ENCODE measurements at places on chromosomes 5 and 9.

DNA sequence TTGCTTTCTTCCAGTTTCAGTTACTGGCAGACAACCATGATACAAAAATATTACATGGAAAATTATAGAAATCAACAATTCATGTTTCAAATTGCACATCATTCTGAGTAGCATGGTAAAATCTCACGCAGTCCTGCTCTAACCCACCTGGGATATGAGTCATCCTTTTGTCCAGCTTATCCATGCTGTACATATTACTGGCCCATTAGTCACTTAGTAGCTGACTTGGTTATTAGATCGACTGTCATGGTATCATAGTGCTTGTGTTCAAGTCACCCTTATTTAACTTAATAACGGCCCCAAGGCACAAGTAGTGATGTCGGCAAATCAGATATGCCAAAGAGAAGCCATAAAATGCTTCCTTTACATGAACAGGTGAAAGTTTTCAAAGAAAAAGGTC lies 41.2 kb downstream of the NADK2 start:
- DNase-seq = peak; percentile 55

- peak; percentile 60 for DNase-seq
These were observed 106.7 kb downstream of the SMIM15 start for GRCh38 chr5:61055434-61056006.

GRCh38 chr9:120905315-120906164 lies 21.1 kb downstream of the TRAF1 start:
- DNase-seq = no peak

DNA sequence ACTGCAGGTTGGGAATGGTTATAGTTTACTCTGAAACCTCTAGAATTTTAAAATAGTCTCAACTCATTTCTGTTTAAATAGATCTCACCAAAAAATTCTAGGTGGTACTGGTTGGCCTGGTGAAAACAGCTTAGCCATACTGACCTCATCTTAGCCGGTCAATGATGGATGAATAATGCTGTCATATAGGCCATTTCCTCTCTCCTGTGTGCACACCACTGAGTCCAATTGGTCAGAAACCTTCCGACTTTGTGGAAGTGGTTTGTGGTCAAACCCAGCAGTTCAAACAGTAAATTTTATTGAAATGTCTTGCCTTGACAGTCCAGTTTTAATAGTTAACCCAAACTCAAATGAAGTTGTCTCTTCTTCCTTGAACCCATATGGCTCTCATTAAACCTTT lies 98.6 kb downstream of the GIN1 start:
- peak; percentile 84 for DNase-seq
